T1000 (cell line): ENCODE measurements at places on chromosomes 3 and 15.
A peak's percentile ranks its signal among the peaks of the same experiment; 100 is the strongest.

- DNase-seq, result no peak
These were observed 385.6 kb downstream of the SHQ1 start for GRCh38 chr3:72462595-72463011.

DNA sequence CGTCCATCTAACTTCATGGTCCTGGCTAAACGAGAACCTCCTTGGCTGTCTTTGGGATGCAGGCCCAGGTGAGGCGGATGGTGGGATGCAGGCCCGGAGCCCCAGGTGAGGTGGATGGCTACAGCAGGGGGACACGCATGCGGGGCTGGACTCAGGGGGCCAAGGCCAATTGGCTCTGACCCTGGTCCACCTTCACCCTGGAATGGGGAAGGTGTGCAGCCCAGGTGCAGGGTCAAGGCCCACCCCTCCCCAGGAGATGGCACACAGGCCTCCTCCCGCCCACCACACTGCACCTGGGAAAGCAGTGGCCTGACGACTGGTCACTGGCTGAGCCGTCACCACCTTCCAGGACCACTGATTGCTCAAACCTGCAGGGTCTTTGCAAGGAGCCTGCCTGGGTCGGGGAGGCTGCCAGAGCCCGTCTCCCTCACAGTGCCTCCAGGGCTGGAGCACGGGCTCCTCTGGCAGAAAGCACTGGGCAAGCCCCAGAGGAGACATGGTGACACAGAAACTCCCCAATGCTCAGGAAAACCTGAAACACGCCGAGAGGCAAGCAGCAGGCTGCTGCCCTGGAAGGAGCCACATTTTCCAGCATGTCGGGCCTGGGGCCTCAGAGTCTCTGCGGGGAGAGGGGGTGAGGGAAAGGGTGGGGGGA lies 159.6 kb downstream of the LRRK1 start:
- DNase-seq, result no peak

DNA sequence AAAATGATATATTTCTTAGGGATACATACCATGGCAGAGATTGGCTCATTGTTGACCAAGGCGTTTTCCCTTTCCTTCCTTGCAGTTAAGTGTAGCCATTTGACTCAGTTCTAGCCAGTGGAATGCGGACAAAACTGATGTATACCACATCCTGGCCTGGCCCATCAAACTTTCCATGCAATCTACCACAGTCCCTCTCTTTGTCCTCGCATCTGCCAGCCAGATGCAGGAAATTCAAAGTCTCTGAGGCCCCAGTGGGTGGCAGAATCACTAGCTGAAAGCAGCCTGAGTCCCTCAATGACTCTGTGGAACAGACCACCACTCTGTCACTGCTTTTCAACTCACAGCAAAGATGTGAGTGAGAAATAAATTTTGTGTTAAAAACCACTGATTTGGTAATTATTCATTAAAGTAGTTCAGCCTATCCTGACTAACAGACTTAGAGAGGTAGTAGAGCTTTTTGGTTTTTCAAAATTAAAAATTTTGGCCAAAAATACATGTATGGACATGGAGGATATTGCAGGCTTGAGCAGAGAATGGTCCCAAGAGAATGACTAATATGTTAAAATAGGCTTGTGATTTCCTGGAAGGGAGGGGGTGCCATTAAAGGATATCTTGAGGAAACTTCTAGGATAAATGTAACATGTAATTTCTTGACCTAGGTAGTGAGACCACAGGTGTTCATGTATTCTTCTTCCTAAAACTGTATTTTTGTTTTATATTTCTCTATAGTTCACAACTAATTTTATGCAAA lies 10.9 kb downstream of the LRRFIP2 start:
- no peak for DNase-seq

DNA sequence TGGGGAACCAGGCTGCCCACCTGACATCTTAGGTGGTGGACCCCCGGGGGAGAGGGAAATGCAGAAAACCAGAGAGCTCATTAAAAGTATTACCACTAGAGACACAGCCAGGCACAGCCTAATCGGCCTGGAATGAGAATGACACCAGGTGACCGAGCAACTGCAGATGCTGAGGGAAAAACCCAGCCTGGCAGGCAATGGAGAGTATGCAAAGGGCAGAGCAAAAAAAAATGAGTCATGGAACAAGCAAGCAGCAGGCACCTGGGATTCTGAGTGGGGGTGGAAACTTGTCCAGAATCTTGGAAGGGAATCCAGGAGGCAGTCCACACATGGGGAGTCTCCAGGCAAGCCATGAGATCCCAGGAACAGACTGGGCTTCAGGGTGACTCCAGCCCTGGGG lies 183.7 kb upstream of the LRRN1 start:
- DNase-seq, result no peak

GRCh38 chr3:31622636-31623288 lies 90.0 kb downstream of the STT3B start:
- DNase-seq, result no peak

- DNase-seq, result no peak
These were observed 27.4 kb upstream of the PLSCR2 start for GRCh38 chr3:146496726-146497125.

DNA sequence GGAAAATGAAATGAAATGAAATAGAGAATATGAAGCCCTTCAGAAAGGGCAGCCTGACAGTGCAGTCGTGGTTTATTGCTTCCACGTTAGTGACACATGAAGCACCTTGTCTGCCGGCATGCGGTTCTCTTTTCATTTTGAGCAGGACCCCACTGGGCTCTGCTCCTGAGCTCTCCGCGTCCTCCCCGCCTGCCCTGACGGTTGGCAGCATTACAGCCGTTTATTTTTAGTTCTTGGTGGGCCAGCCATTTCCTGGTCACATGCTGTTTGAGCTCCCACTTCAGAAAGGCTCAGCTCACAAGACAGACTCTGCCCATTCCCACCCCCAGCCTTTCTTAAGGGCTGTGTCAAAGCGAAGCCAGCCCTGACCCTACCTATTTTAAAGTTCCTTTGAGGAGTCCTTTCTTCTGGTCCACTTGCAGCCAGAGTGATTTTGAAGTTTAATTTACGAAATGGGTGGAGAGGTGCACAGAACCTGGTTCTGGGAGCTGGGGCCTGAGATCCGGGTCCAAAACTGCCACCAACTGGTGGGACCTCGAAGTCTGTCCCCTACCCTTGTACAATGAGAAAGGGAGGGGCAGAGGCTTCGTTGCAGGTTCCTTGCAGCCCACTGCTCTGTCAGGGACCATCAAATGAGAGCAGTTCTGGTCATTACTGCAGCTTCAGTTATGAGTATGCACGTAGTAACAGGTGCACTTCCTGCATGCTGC lies 60.1 kb downstream of the MGLL start:
- DNase-seq, result no peak

- no peak for DNase-seq
These were observed 17.1 kb downstream of the HEXA start for GRCh38 chr15:72358650-72359171.

DNA sequence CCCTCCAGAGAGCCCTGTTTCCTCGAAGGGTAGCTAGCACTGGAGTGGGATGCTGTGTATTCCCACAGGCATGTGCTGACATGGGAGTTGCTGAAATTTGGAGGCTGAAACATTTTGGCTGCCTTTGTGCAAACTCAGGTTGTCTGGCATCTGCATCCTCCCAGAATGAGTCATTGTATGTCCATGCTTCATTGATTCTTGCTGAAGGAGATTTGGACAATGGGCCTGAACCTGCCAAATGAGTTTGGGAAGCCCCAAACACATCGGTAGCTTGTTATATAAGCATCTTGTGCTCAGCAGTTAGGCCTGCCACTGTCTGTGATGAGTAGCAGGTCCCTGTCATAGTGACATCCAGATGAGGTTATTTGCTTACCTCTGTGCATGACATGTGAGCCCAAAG lies 160.0 kb downstream of the IL5RA start:
- no peak for DNase-seq

- no peak for DNase-seq
These were observed 48.3 kb downstream of the BTD start for GRCh38 chr3:15649858-15650257.

GRCh38 chr15:95812491-95812890 lies 518.0 kb upstream of the NR2F2 start:
- no peak for DNase-seq

- peak; percentile 4 for DNase-seq
These were observed 1229.1 kb downstream of the ROBO2 start for GRCh38 chr3:78268716-78269668.

DNA sequence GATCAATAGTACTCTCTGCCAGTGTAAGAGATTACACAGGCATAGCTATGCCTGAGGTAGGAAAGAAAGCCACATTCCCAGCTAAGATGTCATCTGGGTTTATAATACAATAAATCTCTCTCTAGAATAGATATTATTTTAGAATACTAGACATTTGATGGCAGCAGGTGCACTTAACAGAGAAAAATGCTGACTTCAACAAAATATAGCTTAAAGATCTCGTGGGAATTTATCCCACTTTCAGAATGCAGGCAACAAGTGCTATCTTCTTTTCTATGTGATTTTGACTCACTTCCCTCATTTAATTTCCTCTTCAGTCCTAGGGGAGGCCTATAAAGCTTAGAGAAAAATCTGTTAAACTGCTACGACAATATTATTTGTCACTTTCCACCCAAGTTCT lies 60.9 kb upstream of the FSIP1 start:
- DNase-seq, result no peak

GRCh38 chr3:128315313-128315712 lies 151.4 kb downstream of the DNAJB8 start:
- no peak for DNase-seq

- DNase-seq, result no peak
These were observed 186.7 kb downstream of the NLGN1 start for GRCh38 chr3:173584093-173584837.

- no peak for DNase-seq
These were observed 37.3 kb upstream of the LEKR1 start for GRCh38 chr3:156788846-156789245.

DNA sequence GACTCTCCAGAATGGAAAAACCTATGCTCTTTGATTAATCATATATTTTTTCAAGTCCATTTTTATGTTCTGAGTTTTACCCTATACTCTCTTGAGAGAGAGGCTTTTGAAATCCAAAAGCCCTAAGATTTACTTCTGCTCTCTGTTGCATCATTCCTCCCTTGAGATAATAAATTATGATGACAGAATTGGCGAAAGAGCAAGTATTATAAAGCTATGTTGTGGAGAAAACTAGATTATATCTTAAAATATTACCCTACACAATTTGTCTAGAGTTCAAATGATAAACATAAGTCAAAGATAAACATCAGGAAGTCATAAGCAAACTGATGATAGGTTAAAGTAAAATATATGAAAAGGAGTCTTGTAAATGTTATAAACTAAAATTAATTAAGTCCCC lies 293.4 kb upstream of the MME start:
- no peak for DNase-seq
